ENCODE measurements at places on chromosomes 12 and 14.

DNA sequence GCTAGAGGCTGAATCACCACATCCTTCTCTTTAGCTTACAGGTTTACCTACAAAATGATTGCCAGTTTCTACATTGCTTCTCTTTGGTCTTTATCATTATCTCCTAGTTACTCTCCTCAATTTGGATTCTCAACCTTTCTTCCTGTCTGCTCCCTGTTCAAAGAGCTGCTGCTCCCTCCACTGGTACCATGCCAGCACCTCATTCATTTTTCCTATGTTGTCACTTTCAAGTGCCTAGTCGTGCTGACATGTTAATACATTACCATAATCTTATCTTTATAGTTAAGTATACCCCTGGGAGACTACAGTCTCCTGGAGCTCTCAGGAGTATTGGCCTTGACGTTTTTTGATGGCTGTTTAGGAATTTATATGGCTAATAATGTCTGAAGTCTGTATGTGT lies 14.2 kb downstream of the FRS2 start:
- DNase-seq, result no peak

DNA sequence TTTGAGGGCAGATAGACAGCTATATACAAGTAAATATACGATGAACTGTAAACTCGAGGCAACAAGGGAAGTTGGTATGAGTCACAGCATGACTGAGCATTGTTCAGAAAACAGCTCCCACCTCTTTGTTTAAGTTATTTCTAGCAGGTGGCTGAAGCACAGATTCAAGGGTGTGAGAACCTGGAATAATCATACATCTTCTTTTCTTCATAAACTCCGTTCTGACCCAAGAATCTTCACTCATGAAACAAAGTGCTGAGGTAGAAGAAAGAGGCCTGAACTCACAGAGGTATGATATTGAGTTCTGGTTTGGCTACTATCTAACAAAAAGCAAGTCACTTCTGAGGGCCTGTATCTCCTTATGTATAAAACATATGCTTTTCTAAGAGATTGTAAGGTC lies 364.1 kb upstream of the KITLG start:
- no peak for DNase-seq

DNA sequence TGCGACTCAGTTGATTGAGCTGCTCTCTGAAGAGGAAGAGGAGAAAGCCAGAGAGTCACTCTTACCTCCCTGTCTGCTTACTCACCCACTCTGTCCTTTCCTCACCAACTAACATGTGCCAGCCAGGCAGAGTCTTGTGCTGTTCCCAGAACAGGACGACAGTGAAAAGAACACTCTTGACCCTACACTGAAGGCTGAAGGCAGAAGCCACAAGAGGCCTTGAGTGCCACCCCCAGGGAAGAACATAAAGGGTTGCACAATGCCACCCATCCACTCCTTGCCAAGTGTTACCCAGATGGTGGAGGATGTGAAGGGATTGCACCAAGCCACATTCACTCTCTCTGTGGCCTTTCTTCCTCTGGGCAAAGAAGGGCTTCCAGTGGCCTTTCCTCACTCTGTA lies 12.8 kb downstream of the ABHD4 start:
- no peak for DNase-seq

DNA sequence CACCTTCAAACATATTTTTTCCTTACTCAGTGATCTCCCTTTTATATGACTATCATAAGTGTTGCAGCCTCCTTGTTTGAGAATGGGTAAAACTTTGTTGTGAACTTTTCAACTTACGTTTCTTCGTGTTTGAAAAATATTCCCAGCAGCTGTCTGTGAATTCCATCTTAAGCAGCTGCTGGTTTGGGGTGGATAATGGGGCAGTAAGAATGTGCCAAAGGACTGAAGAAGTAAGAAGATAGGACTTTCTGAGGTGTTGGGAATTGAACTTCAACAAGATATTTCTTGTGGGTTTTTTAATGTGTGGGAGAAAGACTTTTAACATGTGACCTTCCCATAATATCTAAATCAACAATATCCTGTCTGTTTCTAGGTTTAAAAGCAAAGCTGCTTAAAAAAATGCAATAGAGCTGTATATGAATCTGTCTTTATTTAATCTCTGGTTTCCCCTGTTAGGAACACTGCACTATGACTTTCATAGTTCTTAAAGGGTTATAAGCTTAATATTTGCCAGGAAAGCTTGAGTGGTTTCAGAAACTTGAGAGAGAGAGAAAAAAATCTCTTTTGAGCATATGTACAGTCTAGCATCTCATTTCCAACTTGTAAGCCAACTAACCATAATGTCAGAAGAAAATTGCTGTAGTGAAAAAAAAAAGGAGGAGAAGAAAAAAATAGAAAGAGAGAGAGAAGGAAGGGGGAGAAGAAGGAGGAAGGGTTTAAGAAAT lies 1659.2 kb upstream of the FLRT2 start:
- no peak for DNase-seq

DNA sequence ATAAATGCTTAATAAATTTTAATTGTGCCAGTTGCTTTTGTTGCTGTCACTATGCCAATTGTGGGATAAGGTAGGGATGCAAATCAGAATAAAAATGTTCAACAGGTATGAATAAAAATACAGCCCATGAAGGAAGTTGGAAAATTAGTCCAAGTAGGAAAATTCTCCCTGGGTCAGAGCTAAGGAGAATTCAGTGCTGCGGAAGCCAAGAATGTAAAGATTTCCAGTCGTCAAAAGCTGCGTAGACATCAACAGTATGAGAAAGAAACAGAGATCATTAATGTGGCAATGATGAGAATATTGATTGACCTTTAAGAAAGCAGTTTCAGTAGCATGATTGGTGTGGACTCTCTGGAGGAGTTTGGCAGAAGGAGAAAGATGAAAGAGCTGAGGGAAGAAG lies 87.9 kb downstream of the PLEKHA5 start:
- no peak for DNase-seq

- no peak for DNase-seq
Observed at GRCh38 chr12:119082496-119082895, 96.2 kb upstream of the HSPB8 start.

DNA sequence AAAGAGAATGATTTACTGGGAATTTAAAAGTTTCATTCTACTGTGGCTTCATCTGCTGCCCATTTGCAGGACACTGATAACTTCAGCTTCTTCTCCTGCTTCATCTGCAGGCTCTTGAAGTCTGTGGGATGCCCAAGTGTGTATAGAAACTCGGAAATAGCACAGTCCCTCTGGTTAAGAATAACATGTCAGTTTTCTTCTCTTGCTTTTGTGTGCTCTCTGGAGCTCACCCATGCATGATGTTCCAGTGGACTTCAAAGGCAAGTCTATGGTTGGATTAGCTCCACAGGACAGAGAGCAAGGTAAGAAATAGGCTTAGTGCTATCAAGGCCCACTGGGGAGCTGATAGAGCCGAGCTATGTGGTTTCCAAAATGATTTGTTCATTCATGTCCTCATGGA lies 13.7 kb downstream of the RMST start:
- no peak for DNase-seq

- DNase-seq, result peak; percentile 85
Observed at GRCh38 chr12:30847259-30847658, 79.3 kb upstream of the TSPAN11 start.

- DNase-seq, result peak; percentile 79
Observed at GRCh38 chr14:100850841-100851585, 25.1 kb downstream of the MEG3 start.

DNA sequence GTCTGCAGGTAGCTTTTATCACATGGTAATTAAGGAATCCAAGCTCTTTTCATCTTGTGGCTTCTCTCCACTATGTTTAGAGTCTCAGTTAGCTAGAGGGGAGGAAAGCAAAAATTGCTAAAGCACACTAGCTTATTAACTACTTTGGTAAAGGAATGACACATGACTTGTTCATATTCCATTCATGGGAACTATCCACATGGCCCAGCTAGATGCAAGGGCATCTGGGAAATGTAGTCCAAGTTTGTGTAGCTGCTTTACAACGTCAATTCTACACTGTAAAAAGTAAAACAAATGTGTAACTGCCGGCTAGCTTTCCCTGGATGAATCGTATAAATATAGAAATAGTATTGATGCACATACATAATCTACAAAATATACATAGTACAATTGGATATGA lies 244.5 kb upstream of the LRFN5 start:
- DNase-seq, result no peak

Measured in RPMI8226 (cell line).